Hypothalamus (tissue), 51 donors: ENCODE measurements at places on chromosomes 11 and 22.

- no peak for DNase-seq
These were observed 86.8 kb downstream of the AMOTL1 start for GRCh38 chr11:94854770-94855633.

- peak; percentile 73 for DNase-seq
These were observed 1272.8 kb downstream of the LRRC4C start for GRCh38 chr11:40186437-40187263.

DNA sequence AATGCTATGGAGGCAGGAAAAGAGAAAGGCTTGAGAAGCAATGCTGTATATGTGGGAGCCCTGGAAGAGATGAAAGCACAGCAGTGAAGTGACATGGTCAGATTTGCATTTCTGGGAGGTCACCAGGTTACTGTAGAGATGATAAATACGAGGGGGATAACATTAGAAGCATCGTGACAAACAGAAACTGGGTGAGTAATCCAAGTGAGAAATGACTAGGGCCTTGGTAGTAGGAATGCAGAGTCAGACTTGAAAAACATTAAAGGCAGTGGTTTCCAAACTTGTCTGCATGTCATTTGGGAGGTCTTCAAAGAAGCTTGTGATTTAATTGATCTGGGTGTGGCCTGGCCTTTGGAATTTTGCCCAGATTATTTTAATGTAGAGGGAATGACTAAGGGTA is 43.9 kb downstream of the CCDC34 start:
- no peak for DNase-seq

- no peak for DNase-seq
These were observed 121.5 kb upstream of the B3GAT1 start for GRCh38 chr11:134533511-134533910.

DNA sequence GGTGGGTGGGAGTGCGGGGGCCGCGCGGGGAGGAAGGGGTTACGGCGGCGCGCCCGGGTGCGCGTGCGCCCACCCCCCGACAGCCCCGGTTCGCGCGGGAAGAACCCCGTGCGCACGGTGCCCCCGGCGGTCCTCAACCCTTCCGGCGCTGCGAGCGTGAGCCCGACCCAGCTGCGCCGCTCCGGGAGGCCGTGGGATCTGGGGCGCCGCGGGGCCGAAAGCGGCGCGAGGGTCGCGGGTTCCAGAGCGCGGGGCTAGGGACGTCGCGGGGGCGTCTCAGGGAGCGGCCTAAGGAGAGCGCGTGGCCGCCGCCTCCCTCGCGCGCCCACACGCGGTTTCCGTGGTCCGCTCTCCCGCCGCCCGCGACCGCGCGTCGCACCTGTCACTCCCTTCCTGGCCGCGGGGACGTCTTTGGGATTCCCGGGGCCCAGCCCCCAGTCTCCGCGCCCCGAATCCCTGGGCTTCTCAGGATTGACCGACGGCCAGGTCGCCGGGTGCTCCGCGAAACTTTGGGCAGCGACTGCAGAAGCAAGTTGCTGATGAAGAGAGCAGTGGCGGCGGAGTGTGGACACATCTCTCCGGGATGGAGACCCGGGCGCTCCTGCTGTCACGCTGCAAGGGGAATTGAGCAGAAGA is 582 bp downstream of the SREBF2 start:
- DNase-seq = no peak

GRCh38 chr11:61134801-61135257 is 26.4 kb downstream of the VPS37C start:
- no peak for DNase-seq

- peak; percentile 72 for DNase-seq
These were observed at the start of gene ARVCF for GRCh38 chr22:20016734-20017621. ARVCF (minus strand) TSS chr22:20016823; CDS start chr22:19990794, 26,029 bp downstream.

- no peak for DNase-seq
These were observed 13.9 kb downstream of the SLC35E4 start for GRCh38 chr22:30649430-30650007.

- no peak for DNase-seq
These were observed 1.9 kb downstream of the RDX start for GRCh38 chr11:110294509-110294908.

DNA sequence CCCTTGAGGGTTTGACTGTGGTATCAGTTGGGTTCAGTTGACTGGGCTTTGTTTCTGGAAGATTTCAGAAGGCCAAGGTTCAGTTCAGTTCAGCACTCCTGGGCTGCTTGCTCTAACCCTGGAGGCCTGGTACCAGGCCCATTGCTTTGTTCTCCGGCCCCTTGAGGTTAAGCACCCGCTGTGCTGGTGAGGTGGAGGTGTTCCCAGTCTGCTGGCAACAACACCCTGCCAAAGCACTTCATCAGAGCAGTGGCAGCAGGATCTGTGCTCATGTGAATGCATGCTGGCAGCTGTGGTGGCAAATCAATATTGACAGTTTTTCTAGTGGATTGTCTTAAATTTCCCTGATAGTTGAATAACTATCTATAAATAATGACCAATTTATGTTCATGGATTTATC is 3.8 kb upstream of the SCGB1D1 start:
- no peak for DNase-seq

DNA sequence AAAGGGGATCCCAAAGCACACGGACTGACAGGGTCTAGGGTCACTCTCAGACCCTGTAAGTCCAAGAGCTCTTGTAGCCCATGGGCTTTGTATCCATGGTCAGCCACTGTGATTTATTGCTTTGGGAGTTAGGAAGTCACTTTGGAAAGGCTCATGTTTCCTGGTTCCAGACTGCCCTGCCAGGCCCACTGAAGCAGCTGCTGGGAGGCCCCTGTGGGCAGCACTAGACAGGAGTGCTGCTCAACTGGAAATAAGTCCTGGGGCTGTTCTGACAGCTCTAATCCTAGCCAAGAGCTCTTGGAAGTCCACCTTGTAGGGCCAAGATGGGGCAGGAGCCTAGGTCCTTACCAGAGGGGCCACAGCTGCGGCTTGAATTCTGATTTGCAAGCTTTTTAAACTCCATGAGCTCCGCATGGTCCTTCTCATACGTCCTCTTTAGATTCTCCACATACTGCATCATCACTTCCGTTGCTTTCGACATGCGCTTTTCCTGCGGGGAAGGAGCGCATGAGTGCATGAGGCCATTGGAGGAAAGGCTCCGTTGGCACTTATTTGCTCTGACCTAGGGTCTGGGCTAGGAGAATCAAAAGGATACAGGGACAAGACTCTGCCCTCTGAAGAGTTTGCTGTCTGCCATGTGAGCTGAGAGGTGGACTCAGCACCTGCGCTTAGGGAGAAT is 32.2 kb upstream of the LYVE1 start:
- DNase-seq = no peak

- DNase-seq = no peak
These were observed 471 bp downstream of the RNF185 start for GRCh38 chr22:31160328-31160978.

GRCh38 chr11:115408036-115408921 is 95.9 kb downstream of the CADM1 start:
- no peak for DNase-seq

DNA sequence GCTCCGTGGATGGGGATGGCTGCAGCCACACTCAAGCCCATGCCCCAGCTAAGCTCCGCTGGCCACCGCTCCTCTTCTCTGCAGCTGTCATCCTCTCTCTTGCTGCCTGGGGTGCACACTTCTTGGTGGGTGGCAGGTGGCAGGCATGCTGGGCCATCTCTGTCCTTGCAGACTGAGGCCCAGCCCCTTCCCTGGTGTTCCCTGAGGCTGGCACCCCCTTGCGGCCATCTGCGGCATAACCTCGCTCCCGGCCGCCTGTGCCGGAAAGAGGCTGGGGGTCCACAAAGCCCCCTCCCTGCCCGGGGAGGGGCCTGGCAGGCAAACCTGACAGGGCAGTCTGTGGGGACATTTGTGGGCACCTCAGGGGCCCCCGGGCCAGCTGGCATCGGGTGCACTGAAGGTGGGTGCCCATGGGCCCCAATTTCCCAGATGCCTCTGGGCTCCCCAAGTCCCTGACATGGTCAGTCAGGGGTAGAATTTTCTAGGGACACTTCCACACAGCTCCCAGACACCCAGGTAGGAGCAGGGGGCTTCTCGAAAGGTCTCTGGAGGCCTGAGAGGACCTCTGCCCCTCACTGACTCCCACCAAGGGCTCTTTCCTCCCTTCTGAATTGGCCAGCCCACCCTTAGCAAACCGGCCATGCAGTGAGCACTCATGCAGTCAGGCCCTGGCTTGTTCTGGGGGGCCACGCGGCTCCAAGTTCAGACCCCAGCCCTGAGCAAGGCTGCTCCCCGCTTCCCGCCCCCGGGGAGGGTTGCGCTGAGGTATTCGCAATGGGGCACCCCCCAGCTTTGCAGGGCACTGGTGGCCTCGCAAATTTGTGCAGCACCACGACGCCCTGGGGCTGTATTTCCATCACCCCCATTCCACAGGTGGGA is 23.5 kb upstream of the TH start:
- DNase-seq = no peak

DNA sequence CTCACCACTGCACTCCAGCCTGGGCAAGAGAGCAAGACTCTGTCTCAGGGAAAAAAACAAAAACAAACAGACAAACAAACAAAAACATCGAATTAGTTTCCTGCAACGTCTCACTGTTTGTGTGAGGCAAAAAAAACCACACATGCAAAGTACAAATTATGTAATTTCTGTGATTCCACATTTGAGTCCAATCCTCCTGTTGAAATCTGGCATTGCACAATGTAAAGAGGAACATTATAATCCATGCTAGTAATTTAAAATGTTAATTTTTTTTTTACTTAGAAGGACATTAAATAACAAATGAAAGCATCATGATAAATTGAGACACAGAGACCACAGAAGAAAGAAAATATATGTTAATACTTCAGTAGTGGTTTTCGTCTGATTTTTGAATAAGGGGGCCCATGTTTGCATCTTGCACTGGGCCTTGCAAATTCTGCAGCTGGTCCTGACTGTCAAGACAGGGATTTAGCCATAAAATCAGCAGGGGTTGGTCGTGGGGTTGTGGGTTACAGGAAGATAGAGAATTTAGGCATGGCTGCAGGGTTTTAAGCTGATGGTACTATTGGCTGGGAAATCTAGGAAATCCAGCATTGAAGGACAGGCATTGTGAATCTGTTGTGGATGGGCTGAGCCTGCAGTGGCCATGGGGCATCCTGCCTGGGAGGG is 102.6 kb upstream of the ALDH3B2 start:
- DNase-seq = no peak

- DNase-seq = no peak
These were observed 164.4 kb downstream of the TEAD1 start for GRCh38 chr11:12838463-12839123.

DNA sequence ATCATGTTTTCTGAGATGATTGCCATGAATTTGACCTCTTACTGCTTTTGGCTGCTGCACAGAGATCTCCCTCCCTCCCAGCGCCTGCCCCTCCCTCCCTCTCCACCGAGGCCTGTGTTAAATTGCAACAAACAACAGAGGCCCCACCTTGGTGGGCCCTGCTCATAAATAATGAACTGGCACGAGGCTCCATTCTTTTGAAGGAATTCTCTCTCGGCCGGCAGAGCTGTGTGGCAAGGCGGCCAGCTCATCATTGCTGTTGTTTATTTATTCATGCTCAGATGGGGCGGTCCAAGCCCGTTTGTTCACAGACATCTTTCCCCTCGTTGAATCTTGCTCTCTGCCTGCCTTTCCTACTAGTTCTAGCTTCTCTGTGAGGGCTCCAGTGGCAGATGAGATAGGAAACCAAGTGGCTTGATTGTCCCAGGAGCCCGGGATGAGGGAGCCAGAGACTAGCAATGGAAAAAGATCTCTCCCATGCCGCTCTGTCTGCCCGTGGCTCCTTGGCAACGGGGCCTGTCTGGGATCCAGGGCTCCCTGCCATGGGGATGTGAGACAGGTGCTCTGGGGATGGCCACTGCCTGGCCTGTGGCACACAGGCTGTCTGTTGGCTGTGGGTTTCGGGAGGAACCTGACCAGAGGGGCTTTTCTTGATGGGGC is 192.6 kb downstream of the DSCAML1 start:
- DNase-seq = peak; percentile 56

- DNase-seq = peak; percentile 33
These were observed 6.9 kb upstream of the TOMM22 start for GRCh38 chr22:38674888-38675287.

- no peak for DNase-seq
These were observed 14.4 kb downstream of the OVCH2 start for GRCh38 chr11:7691759-7692350.

GRCh38 chr11:1223346-1224110 is 662 bp downstream of the MUC5B start:
- no peak for DNase-seq

DNA sequence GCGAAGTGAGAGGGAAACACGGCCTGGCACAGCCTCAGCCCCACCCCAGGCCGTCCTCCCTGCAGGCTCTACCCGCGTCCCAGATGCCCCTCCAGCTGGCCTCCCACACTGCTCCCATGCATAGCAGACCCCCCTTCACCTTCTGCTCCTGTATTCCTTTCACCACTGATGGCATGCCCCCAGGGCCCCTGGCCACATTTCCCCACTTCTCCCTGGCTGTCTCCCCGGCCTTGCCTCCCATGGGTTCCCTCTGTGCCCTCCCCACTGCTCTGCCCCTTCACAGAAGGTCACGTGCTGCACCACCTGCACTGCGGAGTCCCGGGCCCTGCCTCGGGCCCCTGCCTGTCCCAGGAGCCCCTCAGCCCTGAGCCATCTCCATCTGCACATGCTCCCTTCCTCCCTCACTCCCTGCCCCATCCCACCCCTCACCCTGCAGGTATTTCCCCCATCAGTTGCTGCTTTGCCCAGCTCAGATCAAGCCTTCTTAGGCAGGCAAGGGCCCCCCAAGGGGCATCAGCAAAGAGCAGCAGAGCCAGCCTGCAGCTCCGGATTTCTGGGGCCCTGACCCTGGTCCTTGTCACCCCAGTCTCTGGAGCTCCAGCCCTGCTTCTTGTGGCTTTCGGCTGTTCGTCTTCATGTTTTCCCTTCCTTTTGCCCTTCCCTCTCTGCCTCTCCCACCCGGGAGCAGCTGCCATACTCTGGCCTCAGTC is 46.4 kb downstream of the GAB4 start:
- no peak for DNase-seq

DNA sequence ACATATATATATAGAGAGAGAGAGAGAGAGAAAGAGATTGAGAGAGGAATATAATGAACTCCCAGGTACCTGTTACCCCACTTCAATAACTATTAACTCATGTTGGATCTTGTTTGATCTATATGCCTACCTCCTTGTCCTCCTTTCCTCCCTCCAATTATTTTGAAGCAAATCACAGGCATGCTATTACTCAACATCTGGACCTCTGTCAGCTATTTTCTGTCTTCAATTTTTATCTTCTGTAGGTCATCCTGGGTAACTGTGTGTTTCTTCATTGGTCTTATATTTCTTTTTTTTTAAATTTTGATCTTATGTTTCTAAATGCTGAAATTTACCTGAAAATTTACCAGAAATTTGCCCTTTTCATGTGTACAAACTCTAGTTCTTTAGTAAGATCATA is 24.8 kb downstream of the UVRAG start:
- no peak for DNase-seq

DNA sequence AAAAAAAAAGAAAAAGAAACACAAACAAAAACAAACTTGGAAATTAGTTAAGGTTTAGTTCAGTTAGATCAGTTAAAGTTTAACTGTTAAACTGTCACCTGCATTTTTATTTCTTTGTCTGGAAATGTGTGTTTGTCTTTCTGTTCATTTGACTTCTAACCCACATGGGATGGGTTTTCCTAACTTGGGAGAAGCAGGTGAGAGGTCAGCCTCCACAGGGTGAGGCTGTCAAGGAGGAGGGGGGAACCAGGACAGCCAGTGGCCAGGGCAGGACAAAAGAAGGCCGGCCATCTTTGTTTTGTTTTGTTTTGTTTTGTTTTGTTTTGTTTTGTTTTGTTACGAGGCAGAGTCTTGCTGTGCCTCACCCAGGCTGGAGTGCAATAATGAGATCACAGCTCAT is 13.4 kb upstream of the GCAT start:
- no peak for DNase-seq
